Omental fat pad (tissue), 4 donors: ENCODE measurements at places on chromosomes 6 and 20.

GRCh38 chr6:88655586-88655985 is 307.8 kb downstream of the RNGTT start:
- DNase-seq: no peak

GRCh38 chr6:102114402-102114801 is 720.9 kb downstream of the GRIK2 start:
- no peak for DNase-seq

GRCh38 chr6:21157186-21157929 is 436.2 kb upstream of the SOX4 start:
- DNase-seq: no peak

DNA sequence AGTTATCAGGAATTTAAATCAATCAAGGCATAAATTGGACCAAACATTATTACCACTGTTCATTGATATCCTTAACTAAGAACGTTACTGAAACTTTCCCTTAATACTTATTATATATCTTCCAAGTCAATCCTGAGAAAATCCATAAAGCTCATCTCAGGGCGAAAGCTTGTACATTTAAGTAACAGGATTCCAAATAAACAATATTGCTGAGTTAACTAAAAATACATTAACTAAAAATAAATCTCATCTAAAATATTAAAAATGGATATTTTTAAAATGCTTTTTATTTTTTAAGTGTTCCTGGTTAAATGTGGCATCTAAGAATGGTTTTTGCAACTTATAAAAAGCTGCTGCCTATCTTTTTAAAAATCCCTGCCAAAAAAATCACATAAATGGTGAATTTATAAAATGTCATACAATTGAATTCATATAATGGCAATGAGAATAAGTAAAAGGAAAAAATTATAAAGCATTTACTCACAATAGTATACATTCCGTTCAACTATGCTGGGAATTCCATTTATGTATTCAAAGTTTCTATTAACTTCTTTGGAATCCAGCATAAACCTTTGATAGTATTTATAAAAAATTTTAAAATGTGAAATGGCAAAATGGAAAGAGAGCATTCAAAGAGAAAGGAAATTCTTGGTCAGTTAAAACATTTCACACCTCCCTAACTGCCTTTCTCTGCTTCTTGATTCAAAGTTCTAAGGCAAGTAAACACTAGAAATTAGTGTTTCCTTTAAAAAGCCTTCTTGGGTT is 20.8 kb upstream of the GMDS start:
- no peak for DNase-seq

GRCh38 chr6:74048387-74048786 is 352.4 kb downstream of the CD109 start:
- no peak for DNase-seq

DNA sequence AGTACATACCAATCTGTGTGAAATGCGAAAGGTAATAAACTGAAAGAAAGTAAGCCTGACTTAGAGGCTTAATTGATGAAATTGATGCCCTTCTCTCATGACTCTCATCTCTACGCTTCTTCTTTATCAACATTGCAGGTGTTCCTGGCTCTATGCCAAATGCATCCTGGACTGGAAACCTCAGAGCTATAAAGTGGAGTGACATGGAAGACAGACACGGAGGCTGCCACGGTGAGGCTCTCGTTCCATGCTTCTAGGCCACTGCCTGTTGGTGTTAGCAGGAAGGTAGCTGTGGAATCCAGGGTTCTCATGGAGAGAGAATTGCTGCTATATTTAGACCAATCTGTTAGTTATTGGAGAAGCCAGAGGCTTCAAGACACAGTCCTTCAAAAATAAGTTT is 73.2 kb downstream of the C6orf52 start:
- DNase-seq: no peak

DNA sequence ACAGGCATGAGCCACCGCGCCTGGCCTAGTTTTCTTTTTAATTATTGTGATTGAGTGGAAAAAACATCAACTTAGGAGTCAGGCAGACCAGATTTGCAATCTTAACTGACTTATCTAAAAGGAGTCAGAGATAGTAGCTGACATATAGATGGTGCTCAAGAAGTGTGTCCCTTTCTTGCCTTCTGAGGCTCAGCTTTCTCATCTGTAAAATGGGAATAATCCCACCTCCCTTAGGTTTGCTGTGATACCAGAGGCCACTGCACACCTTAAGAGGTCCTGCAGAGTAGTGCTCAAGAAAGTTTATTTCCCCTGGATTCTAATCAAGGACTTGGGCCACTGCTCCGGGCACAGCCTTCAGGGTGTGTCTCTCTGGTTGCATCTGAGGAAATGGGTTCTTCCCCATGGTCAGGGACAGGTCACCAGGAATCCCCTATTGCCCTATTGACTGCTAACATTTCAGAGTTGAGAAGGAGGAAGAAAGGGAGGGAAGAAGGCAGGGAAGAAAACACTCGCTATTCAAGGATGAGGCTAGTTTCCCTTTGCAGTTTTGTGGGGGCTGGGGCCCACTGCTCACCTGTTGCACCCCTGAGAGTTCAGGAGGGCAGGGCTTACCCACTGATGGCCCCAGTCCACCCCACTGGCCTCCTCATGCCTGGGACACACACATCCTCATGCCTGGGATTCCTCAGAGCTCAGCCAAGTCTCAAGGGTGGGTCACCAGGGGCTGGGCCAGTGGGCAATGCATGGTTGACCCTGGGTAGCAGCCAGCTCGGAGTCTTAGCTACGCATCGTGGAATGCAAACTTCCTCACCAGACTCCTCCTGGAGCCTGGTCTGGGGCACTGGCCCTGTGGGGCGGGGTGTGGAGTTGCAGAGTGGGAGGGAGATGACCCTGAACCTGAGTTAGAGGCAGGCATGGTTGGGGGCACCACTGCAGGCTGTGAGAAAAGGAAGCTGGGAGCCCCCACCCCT is 21.2 kb downstream of the C6orf132 start:
- DNase-seq: no peak

DNA sequence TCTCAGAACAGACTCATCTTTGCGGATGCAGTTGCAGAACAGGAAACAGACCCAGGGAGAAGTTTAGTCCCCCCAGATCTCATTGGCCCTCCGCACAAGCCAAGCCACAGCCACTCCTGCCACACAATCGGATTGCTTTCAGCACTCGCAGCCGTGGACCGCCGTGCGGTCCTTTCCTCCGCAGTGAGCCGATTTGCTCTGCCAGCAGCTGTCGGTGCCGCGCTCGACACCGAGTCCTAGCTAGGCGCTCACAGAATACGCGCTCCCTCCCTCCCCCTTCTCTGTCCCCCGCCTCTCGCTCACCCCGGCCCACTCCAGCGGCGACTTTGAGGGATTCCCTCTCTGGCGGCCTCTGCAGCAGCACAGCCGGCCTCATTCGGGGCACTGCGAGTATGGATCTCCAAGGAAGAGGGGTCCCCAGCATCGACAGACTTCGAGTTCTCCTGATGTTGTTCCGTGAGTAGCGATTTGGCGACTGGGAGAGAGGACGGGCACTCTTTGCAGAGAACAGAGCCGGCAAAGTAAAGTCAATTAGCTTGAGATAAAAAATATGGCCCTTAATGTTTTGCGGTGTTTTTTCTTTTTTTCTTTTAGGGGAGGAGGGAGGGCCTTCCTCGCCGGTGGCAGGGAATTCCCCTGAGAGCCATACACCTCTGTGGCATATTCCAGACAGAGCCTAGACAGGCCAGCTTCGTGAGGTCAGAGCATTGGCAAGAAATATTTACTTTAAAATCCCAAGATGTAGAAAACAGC is at the start of gene LAMP5:
TSS of gene LAMP5 (plus strand) at position 130 of the 753 bp plus-strand sequence. CDS start at position 393, 263 bp downstream.
- DNase-seq: no peak

GRCh38 chr20:14310977-14311627 is 26.3 kb downstream of the FLRT3 start:
- DNase-seq: no peak

GRCh38 chr20:21615617-21616080 is 89.8 kb upstream of the PAX1 start:
- DNase-seq: no peak

GRCh38 chr6:167268683-167269280 is 22.3 kb upstream of the UNC93A start:
- DNase-seq: no peak

GRCh38 chr6:83071707-83072106 is 4.2 kb downstream of the DOP1A start:
- DNase-seq: no peak

- no peak for DNase-seq
These were observed 822.1 kb downstream of the TENT5A start for GRCh38 chr6:80930376-80930775.
